Stomach (tissue), 19 donors: ENCODE measurements at places on chromosomes 4 and X.
A peak's percentile ranks its signal among the peaks of the same experiment; 100 is the strongest.

DNA sequence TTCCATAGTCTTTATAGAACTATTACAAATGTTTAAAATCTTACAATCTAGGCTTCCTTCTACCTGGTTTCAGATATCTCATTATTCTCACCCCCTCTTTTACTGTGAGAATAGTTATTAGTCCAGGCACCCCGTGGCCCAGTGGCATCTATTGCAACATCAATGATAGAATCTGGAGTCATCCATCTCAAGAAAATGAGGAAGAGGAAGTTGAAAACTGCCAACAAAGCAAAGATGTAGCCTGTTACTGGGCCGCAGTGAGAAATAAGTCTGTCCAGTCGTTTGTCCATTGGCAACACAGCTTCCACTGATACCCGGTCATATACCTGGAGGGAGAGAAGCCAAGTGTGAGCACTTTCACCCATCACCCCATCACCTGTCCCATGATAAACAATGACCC, 6.0 kb upstream of the ASB11 start:
- no peak for DNase-seq

GRCh38 chrX:52574416-52575275, 57.8 kb upstream of the XAGE1B start:
- DNase-seq = peak; percentile 75

- no peak for DNase-seq
Observed at GRCh38 chrX:8520791-8521190, 56.2 kb downstream of the VCX3B start.

- DNase-seq = no peak
Observed at GRCh38 chr4:41647383-41647782, 101.1 kb downstream of the PHOX2B start.

DNA sequence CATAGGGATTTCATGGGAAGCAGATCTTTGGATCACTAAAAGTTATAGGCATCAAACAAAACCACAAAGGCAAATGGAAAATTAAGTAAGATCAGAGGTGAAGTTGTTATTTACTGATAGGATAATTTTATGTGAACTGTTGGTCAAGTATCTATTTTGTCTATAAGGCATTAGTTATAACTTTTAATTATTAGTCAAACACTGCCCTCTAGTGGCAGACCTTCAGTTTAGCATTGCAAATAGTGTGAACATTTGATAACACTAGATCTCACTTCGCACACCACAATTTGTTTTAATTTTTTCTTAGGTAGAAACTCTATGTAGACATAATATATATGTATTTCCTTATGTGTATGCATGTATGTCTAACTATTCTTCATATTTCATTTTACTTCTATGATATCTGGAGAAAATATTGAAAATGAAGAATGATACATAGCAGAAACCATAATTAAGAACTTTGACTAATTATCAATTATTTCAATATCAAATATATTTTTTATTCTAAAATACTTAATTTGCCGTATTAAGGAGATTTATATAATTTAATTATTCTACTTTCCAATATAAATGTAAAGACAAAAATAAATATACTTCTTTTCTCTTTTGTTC, 214.5 kb upstream of the TACR3 start:
- no peak for DNase-seq

- peak; percentile 81 for DNase-seq
Observed at GRCh38 chr4:102780476-102781144, 19.8 kb upstream of the MANBA start.

DNA sequence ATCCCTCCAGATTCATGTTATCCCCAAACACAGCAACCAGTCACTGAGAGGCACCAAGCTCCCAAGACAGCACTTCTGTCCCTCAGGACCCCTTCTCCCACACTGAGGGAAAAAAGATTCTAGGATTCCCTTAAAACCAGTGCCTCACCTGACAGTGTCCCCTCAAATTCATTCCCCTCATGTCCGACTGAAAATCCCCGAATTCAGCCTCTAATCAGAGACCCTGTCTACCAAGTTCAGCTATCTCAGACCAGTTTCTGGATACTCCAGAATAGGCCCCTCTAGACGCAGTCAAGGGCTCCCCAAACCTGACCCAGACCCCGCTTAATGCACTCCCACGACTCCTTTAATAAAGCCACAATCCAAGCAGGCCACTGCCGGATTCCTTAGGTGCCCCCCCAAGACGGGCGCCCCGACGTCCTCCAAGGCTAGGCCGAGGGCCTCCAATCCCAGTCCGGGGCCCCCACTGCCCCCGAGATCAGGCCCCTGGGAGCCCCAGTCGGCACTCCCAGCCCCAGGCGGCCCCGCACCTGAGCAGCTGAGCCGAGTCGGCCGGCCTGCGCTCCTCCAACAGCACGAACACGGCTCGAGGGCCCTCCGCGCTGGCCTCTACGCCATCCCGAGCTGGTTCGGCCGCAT, 457 bp downstream of the TFE3 start:
- DNase-seq = no peak

- no peak for DNase-seq
Observed at GRCh38 chr4:136680271-136680670, 852.0 kb downstream of the PCDH18 start.

DNA sequence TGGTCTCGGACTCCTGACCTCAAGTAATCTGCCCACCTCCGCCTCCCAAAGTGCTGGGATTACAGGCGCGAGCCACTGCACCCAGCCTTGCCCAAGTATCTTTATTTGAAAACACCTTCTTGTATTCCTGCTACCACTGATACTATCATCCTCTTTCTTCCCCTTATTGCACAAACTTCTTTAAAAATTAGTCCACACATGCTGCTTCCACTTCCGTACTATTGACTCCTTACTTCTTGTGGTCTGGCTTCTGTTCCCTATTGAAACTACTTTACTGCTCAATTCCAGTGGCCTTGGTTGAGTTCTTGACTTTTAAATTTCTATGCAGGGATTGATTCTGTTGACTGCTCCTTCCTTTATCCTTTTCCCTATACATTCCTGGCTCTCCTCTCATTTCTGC, 38.8 kb downstream of the MTM1 start:
- no peak for DNase-seq

GRCh38 chr4:166846939-166847338, 387.4 kb downstream of the SPOCK3 start:
- DNase-seq = no peak

- DNase-seq = peak; percentile 11
Observed at GRCh38 chr4:109548655-109549054, 11.4 kb upstream of the MCUB start.

DNA sequence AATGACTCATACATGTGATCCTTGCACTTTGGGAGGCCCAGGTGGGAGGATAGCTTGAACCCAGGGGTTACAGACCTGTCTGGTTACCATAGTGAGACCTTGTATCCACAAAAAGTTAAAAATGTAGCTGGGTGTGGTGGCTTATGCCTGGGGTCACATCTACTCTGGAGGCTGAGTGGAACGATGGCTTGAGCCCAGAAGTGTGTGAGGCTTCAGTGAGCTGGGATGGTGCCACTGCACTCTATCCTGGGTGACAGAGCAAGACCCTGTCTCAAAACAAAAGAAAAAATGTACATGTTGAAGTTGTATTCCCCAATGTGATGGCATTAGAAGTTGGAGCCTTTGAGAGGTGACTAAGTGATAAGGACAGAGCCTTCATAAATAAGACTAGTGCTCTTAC, 409.4 kb upstream of the PABPC4L start:
- DNase-seq = no peak

GRCh38 chr4:75071317-75071716, 138.4 kb downstream of the PARM1 start:
- DNase-seq = no peak

- no peak for DNase-seq
Observed at GRCh38 chr4:66558651-66559050, 888.4 kb upstream of the EPHA5 start.

DNA sequence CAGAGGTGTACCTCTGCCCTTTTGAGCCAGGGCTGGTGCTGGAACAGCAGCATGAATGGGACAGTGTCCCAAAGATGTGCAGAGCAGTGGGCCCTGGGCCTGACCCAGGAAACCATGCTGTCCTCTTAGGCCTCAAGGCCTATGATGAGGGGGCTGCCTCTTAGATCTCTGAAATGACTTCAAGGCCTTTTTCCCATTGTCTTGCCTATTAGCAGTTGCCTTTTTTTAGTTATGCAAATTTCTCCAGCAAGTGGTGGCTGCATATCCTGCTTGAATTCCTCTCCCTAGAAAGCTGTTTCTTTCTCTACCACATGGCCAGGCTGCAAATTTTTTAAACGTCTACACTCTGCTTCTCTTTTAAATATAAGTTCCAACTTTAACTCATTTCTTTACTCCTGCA, 160.3 kb downstream of the CFAP299 start:
- no peak for DNase-seq

- DNase-seq = no peak
Observed at GRCh38 chrX:10989386-10989785, 121.7 kb upstream of the HCCS start.

DNA sequence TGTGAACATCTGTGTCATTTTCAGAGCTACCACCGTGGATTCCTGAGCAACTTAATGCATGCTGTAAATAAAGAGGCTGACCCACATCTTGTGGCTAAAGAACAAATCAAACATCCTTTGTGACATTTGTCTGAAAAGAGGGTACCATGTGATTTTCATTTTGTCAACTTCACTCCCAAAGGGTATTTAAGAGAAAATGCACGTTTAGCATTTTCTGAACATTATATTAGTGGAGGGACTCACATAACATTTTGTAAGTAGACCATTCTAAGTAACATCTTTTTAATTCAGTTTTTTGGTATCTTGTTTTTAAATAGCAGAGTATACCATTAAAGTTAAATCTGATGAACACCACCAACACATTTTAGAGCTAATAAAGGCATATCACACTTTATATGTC, 17.0 kb upstream of the CPE start:
- DNase-seq = no peak

DNA sequence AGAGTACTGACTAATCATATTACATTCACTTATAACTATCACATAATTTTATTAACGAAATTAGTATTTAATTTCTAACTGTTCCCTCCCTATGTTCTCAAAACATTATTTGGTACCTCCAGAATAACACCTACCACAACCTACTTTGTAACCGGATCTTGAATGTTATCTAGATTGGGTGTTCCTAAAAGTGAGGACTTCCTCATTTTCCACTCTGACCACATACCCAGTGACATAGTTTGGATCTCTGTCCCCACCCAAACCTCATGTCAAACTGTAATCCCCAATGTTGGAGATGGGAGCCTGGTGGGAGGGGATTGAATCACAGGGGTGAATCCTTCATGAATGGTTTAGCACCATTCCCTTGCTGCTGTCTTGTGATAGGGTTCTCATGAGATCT, 21.8 kb downstream of the NR3C2 start:
- DNase-seq = no peak

- no peak for DNase-seq
Observed at GRCh38 chr4:16294455-16294854, 68.2 kb upstream of the TAPT1 start.

GRCh38 chrX:16039834-16040233, 83.5 kb upstream of the GRPR start:
- no peak for DNase-seq

DNA sequence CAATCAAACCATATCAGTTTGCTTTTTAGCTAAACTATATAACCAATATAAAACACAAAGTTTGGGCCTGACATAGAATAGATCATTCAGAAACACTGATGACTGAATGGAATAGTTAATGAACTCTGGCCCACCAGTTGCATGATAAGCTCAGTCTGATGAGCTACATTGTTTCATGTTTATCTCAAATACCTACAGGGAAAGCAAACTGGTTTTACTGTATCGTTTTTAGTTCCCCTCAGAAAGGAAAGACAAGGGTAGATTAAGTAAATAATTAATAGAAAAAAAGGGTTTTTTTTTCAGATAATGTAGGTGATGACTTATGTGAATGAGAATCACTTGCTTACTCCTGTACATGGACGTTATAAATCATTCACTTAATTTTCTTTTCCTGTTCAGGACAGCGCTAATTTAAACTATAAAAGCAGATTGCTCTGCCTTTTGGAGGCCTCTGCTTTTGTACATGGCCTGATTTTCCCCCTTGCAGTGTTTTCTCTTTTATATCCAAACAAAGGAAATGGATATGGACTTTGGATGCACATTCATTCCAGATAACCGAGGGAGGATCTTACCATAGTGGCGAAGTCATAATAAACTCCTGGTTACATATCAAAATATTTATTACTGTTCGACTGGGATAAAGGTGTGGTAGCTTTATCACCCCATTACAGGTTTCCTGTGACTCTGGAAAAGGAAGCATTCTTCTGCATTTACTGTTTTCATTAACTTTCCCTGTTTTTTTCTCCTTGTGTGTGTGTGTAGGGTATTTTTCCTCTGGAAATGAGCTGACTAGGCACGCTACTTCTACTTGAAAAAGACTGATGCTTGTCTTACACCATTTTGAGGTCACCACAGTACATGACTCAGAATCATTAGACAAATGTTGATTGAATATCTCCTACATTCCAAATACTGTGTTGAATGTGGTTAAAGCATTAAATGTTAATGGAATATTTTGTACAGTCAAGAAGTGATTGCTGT, 373.1 kb upstream of the HS3ST1 start:
- DNase-seq = no peak

- no peak for DNase-seq
Observed at GRCh38 chr4:74118600-74119338, 19.8 kb upstream of the CXCL2 start.

DNA sequence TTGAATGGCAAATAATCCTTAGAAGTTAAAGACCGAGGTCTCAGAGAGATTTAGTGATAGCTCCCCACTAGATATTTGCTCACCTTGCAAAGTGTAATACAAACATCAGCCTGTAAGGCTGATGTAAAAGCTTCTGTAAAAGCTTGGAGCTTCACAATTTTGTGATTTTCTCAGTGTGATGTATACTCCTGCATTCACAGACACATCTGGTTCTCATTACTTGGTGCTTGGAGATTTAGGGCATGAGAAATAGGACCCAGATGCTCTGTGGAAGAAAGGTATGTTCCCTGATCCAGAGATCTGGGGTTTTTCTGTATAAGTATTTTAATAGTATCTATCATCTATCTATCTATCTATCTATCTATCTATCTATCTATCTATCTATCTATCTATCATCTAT, 1664.3 kb downstream of the C4orf33 start:
- no peak for DNase-seq

- peak; percentile 45 for DNase-seq
Observed at GRCh38 chr4:74933562-74934015, 673 bp downstream of the PARM1 start.

DNA sequence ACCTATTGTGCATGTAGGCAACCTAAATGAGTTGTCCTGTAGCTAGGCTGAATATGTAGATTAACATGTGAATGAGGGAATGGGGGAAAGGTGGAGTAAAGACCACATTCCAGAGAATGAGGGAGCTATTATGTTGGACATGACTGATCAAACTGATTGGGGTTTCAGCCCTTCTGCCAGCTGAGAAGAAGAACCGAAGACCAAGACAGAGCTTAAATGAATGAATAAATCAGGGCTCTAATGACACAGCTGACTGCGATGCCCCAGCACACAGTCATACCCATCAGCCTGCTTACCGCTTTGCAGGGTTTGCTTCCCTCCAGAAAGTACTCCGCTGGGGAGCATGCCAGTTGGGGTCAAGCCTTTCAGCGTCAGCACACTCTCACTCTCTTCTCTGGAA, 315.4 kb downstream of the PPP3CA start:
- DNase-seq = no peak

- no peak for DNase-seq
Observed at GRCh38 chr4:147340111-147340510, 140.8 kb upstream of the EDNRA start.
